ENCODE measurements at places on chromosomes 2 and 18. TPM values are rescaled to one million over a fixed set of nuclear protein-coding genes. Genes with fewer than 3 reads are reported as not detected.

DNA sequence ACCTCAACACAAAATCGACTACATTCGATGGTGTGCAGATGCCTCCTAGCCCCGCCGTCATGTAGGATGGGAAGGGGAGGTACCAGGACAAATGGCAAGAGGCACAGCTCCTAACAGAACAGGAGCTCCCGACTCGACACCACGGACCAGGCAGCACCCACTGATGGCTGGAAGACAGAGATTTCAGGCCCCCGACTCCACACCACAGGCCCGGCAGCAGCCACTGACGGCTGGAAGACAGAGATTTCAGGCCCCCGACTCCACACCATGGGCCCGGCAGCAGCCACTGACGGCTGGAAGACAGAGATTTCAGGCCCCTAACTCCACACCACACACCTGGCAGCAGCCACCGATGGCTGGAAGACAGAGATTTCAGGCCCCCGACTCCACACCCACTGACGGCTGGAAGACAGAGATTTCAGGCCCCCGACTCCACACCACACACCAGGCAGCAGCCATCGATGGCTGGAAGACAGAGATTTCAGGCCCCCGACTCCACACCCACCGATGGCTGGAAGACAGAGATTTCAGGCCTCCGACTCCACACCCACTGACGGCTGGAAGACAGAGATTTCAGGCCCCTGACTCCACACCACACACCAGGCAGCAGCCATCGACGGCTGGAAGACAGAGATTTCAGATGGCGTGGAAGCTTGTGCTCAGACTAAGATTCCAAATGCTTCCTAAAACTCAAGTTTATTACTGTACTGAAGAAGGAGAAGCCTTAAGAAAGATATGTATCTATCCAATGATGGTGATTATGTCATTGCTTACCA is 135.5 kb downstream of the EIPR1 start:
- H3K36me3 ChIP-seq: peaks cover 3% of the 10 kb centered on the region
- peak overlapping the region; percentile 56 for H3K4me3 ChIP-seq
- peaks cover 40% of the 10 kb centered on the region for H3K4me1 ChIP-seq
- H3K27me3 ChIP-seq: no peaks in the 10 kb centered on the region
- no peak for DNase-seq

GRCh38 chr2:223995569-223995968 is 38.3 kb downstream of the MRPL44 start:
- peaks cover 35% of the 10 kb centered on the region for H3K4me1 ChIP-seq
- peaks cover 25% of the 10 kb centered on the region for H3K36me3 ChIP-seq
- peak; percentile 29 for DNase-seq
- H3K4me3 ChIP-seq: peak overlapping the region; percentile 76
- H3K27me3 ChIP-seq: no peaks in the 10 kb centered on the region

DNA sequence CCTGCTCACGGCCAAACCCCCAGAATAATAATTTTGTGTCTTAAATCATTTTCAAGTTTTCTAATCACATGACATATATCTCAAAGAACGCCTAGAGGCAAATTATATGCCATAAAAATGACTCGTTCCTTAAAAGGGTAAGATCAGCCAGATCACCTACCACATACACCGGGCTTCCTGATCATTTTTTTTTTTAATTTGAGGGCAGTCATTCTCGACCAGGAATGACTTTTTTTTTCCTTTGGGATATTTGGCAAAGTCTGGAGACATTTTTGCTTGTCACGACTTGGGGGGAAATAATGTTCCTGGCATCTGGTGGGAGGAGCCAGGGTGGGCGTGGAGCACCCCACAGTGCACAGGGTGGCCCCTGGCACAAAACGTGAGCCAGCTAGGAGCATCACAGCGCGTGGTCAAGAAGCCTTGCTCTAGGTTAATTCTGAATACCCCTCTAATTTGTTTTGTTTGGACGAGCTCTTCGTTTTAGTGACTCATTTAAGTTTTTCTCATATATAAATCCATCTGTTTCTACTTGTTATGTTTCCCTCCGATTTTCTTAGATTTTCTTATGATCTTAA is 94.9 kb downstream of the TWIST2 start:
- no peak for DNase-seq
- no peaks in the 10 kb centered on the region for H3K4me1 ChIP-seq
- H3K27me3 ChIP-seq: no peaks in the 10 kb centered on the region
- H3K27ac ChIP-seq: no peak overlapping the region
- H3K36me3 ChIP-seq: no peaks in the 10 kb centered on the region
- no peak overlapping the region for H3K4me3 ChIP-seq

DNA sequence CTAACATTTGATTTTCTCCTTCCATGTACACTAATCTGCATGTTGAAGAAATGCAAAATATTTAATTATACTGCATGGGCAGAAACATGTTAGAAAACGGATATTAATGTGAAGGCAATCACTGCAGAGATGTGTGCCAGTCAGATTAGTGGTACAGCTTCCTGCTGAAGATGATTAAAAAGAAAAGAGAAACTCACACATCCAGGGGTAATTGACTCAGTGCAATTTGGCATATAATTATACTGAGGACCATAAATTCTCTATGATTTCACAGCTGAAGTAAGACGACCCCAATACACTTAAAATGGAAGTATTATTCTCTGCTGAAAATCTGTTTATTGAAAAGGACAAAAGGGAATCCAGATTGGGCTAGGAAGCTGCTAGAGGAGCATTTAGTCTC is 243.4 kb downstream of the TGIF1 start:
- no peak overlapping the region for H3K27ac ChIP-seq
- DNase-seq: no peak
- peaks cover under 1% of the 10 kb centered on the region for H3K27me3 ChIP-seq

GRCh38 chr2:62042944-62043343 is 137.5 kb downstream of the COMMD1 start:
- no peaks in the 10 kb centered on the region for H3K27me3 ChIP-seq
- H3K4me3 ChIP-seq: no peak overlapping the region
- H3K36me3 ChIP-seq: peaks cover 7% of the 10 kb centered on the region
- peaks cover 29% of the 10 kb centered on the region for H3K4me1 ChIP-seq

FSIP2 gene
- total RNA-seq: 0.19 TPM

LOXHD1 gene
- total RNA-seq: 0.05 TPM

OSR1 gene
- not detected for total RNA-seq

ARHGAP15 gene
- 94.6 TPM for total RNA-seq

AKAIN1 gene
- not detected for total RNA-seq

DNA sequence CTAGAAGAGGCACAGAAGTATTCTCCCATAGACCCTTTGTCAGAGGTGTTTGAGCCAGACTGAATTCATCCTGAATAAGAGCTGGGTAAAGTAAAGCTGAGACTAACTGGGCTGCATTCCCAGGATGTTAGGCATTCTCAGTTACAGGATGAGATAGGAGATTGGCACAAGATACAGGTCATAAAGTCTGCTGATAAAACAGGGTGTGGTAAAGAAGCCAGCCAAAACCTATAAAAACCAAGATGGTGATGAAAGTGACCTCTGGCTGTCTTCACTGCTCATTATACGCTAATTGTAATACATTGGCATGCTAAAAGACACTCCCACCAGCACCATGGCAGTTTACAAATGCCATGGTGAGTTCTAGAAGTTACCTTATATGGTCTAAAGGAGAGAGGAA is 364.9 kb upstream of the TMEFF2 start:
- no peaks in the 10 kb centered on the region for H3K4me1 ChIP-seq
- DNase-seq: no peak
- H3K27me3 ChIP-seq: no peaks in the 10 kb centered on the region
- H3K4me3 ChIP-seq: no peak overlapping the region
- H3K36me3 ChIP-seq: no peaks in the 10 kb centered on the region
- no peak overlapping the region for H3K27ac ChIP-seq

CHRND gene
- total RNA-seq: not detected

DCDC2C gene
- not detected for total RNA-seq

DNA sequence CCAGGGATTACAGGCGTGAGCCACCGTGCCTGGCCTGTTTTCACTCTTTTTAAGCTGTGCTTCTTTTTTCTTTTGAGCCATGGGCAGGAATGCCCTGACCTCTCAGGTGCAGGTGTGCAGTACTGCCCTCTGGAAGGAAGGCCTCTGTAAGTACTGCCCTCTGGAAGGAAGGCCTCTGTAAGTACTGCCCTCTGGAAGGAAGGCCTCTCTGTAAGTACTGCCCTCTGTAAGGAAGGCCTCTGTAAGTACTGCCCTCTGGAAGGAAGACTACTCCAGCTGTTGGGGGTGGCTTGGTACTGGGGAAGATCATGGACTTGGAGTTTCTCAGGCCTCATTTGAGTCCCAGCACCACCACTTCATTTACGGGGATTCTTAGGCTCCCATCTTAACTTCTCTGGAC is 248.5 kb upstream of the ID2 start:
- H3K27me3 ChIP-seq: no peaks in the 10 kb centered on the region
- H3K36me3 ChIP-seq: no peaks in the 10 kb centered on the region
- H3K4me1 ChIP-seq: peaks cover 12% of the 10 kb centered on the region
- H3K4me3 ChIP-seq: peak overlapping the region; percentile 51

GRCh38 chr2:189109921-189110397 is 69.6 kb downstream of the COL5A2 start:
- H3K4me3 ChIP-seq: no peak overlapping the region
- DNase-seq: no peak
- no peaks in the 10 kb centered on the region for H3K27me3 ChIP-seq
- no peaks in the 10 kb centered on the region for H3K36me3 ChIP-seq
- H3K27ac ChIP-seq: no peak overlapping the region
- H3K4me1 ChIP-seq: no peaks in the 10 kb centered on the region

- H3K4me3 ChIP-seq: no peak overlapping the region
- no peaks in the 10 kb centered on the region for H3K36me3 ChIP-seq
- H3K27ac ChIP-seq: no peak overlapping the region
- no peak for DNase-seq
- H3K27me3 ChIP-seq: no peaks in the 10 kb centered on the region
Measured at GRCh38 chr18:67926929-67927864, 410.7 kb upstream of the DSEL start.

DNA sequence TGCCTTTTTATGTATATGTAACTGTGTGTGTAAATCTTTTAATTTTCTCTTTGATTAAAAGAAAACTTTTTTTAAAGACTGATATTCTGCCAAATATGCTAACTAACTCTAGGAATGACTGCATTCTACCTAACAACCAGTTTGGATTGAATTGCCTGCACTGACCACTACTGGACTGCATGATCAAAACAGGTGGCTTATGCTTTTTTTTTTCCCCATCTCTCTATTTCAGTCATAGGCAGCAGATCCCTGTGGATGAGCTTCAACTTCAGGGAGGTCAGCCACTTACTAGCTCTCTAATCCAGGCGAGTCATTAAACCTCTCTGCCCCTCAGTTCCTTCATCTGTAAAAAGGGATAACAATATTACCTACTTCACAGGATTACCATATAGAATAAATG is 138.6 kb upstream of the SERTAD2 start:
- no peak overlapping the region for H3K4me3 ChIP-seq
- H3K36me3 ChIP-seq: no peaks in the 10 kb centered on the region
- no peak for DNase-seq

DNA sequence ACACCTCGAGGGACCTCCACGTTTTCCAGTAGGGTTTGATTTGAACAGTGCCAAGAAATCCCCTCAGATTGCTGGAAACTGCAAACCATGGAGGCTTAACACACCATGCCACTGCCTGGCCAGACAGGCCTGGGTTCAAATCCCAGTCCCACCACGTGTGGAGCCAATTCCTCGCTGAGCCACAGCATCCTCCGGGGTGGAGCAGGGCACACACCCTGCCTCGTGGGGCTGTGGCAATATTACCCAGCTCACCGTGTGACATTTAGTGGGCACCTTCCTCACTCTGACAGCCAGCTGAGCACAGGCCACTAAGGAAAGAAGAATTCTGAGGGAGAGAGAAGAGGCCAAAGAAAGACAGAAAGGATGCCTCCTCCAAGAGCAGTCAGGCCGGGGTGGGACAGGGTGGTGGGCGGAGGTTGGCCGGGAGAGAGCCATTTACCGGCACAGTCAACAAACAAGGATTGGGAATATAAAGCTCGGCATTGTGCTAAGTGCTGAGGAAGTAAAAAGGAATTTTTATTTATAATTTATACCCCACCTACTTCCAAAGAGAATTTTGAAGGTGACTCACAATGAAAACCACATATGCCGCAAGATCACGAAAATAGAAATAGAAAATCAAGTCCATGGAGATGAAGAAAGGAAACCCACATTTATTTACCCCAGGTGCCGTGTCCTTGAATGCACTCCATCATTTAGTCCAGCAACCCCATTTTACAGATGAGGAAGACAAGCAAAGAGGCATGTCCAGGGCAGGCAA is 111.5 kb downstream of the MCFD2 start:
- no peaks in the 10 kb centered on the region for H3K36me3 ChIP-seq
- DNase-seq: no peak
- H3K4me1 ChIP-seq: no peaks in the 10 kb centered on the region
- no peak overlapping the region for H3K4me3 ChIP-seq
- H3K27me3 ChIP-seq: peaks cover 14% of the 10 kb centered on the region
- no peak overlapping the region for H3K27ac ChIP-seq

- H3K4me3 ChIP-seq: no peak overlapping the region
- H3K36me3 ChIP-seq: peaks cover 3% of the 10 kb centered on the region
- H3K4me1 ChIP-seq: peaks cover 38% of the 10 kb centered on the region
- no peak for DNase-seq
Measured at GRCh38 chr2:101625387-101625786, 72.1 kb upstream of the MAP4K4 start.

DNA sequence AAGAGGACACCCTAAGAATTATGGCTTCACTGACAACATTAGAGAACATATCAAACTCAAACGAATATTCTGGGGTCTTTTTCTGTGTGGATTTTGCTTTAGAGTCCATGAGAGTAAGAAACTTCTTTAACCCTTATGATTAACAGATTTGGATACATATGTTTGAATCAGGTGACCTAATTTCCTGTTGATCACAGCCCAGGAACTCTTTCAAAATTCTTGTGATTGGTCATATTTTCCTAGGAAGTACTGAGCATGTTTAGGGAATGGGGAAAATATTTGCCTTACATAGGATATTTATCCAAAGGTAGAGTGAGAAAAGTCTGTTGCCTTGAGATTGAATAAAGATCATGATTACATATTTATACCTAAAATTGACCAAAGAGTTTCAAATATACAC is 160.0 kb downstream of the KCNH7 start:
- no peaks in the 10 kb centered on the region for H3K4me1 ChIP-seq
- H3K27ac ChIP-seq: no peak overlapping the region
- no peak for DNase-seq
- no peak overlapping the region for H3K4me3 ChIP-seq

BMP10 gene
- total RNA-seq: not detected

DSC1 gene
- not detected for total RNA-seq

DIS3L2 gene
- 28.8 TPM for total RNA-seq

DNA sequence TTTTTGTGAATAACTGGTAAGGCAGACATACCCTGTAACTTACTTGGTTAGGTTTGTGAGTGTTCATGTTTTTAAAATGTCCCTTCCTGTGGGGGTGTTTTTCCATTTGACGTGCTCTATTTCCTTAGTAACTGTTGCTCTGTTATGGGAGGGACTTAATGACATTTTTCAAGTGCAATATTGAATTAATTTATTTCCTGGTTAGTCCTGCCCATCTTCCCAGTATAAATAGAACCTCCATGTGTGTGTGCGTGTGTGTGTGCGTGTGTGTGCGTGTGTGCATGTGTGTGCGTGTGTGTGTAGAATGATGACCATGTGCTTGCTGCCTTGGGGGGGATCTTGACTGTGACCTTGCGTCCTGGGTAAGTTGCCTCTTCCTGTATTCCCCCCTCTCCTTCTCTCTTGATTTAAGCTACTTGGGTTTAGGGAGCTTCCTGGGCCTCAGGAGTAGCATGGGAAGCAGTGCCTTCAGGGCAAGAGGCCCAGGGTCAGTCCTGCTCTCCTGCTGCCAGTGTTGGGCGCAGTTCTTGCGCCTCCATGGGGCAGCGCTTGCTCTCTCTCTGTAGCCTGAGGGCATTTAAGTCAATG is 163.9 kb downstream of the LDLRAD4 start:
- H3K36me3 ChIP-seq: no peaks in the 10 kb centered on the region
- DNase-seq: no peak
- peak overlapping the region; percentile 97 for H3K4me3 ChIP-seq
- no peaks in the 10 kb centered on the region for H3K27me3 ChIP-seq
- H3K27ac ChIP-seq: peak overlapping the region; percentile 99

HYCC2 gene
- total RNA-seq: 31.5 TPM

Measured in activated T-cell treated with anti-CD3 and anti-CD28 coated beads, Interleukin-2, amount 50 U/mL, for 72 hours (primary cell).